ENCODE measurements at places on chromosomes 1 and 21.

DNA sequence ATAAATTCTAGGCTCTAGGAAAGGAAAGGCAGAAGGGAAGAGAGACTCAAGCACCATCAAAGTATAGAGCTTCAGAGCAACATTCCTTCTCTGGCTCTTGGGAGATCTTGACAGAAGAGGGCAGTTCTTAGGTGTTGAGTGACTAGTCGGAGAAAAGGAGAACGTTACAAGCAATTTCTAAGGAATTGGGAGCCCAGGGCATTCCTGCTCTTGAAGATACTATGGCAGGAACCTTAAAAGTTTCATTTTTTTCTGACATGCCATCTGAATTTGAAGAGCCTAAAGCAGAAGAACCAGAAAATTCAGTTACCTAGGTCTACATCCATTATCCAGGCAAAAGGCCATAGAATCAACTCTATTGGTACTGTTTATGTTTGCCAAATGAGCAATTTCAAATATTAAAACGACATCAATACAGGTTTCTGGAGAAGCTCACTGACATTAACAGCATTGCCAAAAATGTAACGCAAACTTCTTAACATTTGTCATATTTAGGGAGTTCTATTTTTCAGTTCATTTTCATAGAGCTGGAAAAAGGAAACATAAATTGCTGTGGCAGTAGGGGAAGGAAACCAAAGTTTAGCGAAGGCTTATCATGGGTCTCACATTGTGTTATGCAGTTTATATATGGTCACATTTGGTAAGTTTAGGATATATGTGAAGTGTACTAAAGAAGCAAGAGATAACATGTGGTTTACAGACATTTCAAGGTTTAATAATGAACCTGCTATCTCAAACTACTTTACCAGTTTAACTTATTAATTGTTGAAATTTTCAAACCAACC, 210.1 kb upstream of the NRIP1 start:
- no peak for DNase-seq

GRCh38 chr1:27142464-27142863, 12.5 kb downstream of the SLC9A1 start:
- no peak for DNase-seq

GRCh38 chr1:242132121-242132817, 133.4 kb upstream of the MAP1LC3C start:
- DNase-seq: no peak

- no peak for DNase-seq
Observed at GRCh38 chr1:91014475-91014874, 7.4 kb downstream of the ZNF644 start.

- DNase-seq: no peak
Observed at GRCh38 chr1:236281198-236281653, 532 bp downstream of the ERO1B start.

DNA sequence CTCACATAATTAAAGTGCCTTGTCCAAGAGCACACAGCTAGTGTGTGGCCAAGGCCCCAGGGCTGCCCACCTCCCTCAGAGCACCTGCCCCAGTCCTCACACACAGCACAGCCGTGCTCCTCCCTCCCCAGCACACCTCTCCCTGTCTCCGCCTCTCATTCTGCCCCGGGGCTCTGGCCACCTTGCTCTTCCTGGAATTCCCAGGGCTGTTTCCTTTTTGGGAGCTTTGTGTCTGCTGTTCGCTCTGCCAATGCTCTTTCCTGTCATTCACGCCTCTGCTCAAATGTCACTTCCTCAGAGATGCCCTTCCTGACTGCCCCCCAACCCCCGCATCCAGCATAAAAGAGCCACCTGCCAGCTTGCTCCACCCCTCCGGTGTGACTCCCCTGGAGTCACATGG, 13.3 kb downstream of the SLC6A17 start:
- no peak for DNase-seq

GRCh38 chr21:28884481-28884880, 108.2 kb downstream of the LTN1 start:
- no peak for DNase-seq

- DNase-seq: no peak
Observed at GRCh38 chr1:37605806-37606474, 10.2 kb upstream of the GNL2 start.

DNA sequence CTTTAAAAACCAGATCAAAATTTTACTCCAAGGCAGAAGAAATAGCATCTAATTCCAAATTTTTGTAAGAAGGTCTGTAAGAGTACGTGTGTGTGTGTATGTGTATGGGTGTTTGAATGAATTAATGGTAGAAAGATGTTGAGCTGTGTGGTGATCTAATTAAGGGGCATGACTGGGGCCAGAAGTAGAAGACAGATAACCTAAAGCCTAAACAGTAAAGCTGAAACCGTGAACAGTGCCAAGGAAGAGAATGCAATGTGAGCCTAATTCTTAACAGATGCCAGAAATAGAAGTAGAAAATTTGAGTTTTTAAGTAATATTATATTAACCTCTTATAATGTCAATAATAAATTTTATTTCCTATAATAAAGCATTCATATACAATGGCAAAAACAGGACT, 38.2 kb downstream of the BRINP3 start:
- DNase-seq: no peak

DNA sequence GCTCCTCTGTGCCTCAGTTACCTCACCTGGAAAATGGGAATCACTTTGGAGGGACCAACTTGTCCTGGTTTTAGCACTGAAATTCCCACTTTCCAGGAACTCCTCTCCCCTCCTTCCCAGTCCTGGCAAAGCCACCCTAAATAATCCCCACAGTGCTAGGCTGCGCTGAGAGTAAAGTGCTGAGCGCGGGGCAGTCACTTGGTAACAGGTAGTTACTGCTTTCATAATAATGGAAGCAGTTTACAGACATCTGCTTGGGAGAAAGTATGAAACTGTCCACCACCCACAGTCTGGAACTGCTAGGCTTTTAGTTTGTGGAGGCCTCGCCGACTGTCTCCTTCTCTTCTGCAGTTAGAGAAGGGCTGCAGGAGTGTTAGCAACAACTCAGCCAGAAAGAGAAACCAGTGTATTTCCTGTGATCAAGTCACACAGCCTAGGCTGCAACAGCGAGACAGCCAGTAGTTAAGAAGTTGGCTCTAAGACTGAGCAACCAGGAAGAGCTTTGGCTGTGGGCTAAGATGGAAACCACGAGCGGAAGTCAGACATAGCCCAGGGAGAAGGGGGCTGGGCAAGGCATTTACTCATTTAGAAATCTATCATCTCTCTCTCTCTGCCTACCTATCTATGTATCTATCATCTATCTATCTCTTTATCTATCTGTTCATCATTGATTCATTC, 30.8 kb upstream of the ABCG1 start:
- DNase-seq: no peak

DNA sequence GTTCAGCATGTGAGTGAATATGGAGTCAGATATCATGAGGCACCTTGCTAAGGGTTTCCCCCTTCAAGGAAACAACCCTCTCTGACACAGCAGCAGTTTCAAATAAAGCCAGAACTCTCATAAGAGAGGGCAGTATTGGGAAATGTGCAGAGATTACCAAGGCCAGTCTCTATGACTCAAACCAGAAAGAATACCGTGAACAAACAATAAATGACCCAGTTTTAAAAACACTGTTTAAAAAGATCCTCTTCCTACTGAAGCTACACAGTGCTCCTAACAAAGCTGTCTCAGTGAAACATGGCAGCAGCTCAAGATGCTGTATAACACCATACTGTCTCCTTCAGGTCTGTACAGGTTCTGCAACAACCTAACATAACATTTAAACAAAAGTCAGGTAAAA, 102.6 kb downstream of the KIAA0319L start:
- DNase-seq: no peak

GRCh38 chr1:21042929-21043605, 133.6 kb downstream of the EIF4G3 start:
- DNase-seq: no peak

GRCh38 chr1:203036135-203036534, 9.8 kb downstream of the PPFIA4 start:
- DNase-seq: no peak

GRCh38 chr1:4702932-4703331, 48.5 kb downstream of the AJAP1 start:
- DNase-seq: no peak

- DNase-seq: no peak
Observed at GRCh38 chr21:27152996-27153395, 186.1 kb upstream of the ADAMTS5 start.

GRCh38 chr1:100462326-100463025, 75.5 kb upstream of the GPR88 start:
- no peak for DNase-seq

GRCh38 chr1:206581571-206581981, 30.7 kb downstream of the EIF2D start:
- DNase-seq: no peak

- DNase-seq: no peak
Observed at GRCh38 chr1:226987623-226988333, 47.7 kb downstream of the COQ8A start.

GRCh38 chr1:193569096-193569982, 382.9 kb upstream of the B3GALT2 start:
- no peak for DNase-seq

DNA sequence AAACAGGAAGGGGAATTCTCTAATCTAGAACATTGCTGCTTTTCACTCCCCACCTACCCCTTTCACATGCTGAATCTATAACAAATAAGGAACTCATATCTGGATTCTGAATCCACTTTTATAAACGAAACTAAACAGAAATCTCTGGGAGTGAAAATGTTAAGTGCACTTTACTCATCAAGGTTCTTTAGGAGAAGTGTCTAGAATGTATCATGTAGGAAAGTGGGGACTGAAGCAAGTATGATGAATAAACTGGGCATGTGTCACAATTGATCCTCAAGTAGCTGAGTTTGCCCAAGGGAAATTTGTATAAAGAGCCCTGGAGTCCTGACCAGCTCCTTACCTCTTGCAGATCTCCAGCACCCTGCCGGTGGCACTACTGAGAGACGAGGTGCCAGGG, 19.8 kb downstream of the AVPR1B start:
- DNase-seq: no peak

DNA sequence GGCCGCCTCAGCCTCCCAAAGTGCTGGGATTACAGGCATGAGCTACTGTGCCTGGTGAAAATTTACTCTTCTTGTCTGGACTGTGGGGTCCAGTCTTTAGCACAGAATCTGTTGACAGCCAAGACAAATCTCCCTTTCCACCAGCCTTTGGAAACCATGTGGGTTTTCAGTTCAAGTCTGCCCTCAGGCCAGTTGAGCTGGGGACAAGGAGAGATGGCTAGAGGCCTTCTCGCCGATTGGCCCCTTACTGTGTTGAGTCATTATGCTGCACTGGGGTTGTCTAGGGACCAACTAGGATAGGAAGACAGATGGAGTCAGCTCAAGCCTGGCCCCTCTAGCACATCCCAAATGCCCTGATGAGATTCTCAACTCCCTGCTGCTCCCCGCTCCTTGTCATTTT, 8.6 kb upstream of the NKAIN1 start:
- DNase-seq: no peak

- DNase-seq: no peak
Observed at GRCh38 chr1:74065081-74065480, 132.9 kb downstream of the LRRIQ3 start.

DNA sequence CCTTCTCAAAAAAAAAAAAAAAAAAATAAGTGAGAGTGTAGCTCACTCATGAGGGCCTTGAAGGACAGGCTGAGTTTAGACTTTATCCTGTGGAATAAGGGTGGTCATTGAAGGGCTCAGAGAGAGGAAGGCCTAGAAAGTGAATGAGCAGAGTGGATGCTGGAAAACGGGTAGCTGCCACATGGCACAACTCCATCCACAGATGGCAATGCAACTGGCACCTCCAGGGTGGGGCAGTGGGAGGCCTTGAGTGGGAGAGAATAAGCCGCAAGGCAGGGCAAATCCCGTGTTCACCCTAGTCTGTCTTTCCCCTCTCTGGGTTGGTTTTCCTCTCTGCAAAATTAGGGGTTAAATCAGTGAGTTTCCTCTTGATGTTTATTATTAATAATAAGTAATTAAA, 3.1 kb downstream of the TNNI1 start:
- no peak for DNase-seq

Measured in DMS 273 treated with DMSO at 0.1 percent for 48 hours (cell line).